Kidney (tissue), 22 donors: ENCODE measurements at places on chromosomes 7 and 10. TPM values are rescaled to one million over a fixed set of nuclear protein-coding genes. Genes with fewer than 3 reads are reported as not detected.

- DNase-seq: no peak
These were observed 370.6 kb downstream of the PARD3 start for GRCh38 chr10:34444223-34445183.

DNA sequence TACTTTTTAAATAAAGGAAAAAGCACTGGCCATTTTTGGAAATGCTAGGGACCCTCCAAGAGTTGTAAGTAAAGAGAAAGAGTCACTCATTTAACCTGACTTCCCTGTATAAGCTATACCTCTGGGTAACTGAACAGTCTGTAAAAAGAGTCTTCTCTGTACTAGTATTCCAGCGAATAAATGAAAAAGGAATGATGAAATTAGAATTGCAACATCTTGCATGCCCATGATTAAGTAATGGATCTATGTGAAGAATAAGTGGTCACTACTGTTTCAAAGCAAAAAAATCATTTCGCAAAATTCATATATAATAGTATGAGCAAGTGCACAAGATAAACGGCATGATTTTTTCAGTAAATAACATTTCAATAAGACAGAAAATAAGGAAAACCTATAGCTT, 116.8 kb downstream of the ZFAND4 start:
- DNase-seq: no peak

DNA sequence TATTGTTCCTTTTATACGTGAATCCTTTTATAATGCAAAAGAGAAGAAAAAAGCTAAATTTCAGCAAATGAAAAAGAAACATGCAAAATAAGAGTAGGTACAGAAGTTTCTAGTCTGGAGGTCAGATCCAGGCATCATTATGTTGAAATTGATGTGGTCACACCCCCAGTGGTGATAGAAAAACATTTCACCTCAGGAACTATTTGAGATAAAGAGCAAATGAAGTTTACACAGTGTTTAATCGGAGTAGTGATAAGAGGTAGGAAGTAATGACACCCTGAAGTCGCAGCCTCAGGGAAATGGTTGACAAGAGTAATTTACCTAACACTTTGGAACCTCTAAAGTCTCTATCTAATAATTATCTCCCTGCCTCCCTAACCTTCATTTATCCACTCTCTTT, 536.0 kb upstream of the STEAP1 start:
- no peak for DNase-seq

Gene CLEC2L
- not detected for total RNA-seq

Gene JAKMIP3
- 0.16 TPM for total RNA-seq
